AG04449 (cell line): ENCODE measurements at places on chromosomes 6 and 20.
A peak's percentile ranks its signal among the peaks of the same experiment; 100 is the strongest.

DNA sequence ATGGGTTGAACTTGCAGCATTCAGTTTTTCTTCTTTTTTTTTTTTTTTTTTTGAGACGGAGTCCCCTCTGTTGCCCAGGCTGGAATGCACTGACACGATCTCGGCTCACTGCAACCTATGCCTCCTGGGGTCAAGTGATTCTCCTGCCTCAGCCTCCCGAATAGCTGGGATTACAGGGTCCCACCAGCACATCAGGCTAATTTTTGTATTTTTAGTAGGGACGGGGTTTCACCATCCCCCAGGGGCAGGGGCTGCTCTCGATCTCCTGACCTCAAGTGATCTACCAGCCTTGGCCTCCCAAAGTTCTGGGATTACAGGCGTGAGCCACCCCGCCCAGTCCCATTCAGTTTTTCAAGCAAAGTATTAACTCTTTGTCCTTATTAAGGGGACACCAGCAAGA is 117.6 kb upstream of the PRSS16 start:
- DNase-seq: no peak

DNA sequence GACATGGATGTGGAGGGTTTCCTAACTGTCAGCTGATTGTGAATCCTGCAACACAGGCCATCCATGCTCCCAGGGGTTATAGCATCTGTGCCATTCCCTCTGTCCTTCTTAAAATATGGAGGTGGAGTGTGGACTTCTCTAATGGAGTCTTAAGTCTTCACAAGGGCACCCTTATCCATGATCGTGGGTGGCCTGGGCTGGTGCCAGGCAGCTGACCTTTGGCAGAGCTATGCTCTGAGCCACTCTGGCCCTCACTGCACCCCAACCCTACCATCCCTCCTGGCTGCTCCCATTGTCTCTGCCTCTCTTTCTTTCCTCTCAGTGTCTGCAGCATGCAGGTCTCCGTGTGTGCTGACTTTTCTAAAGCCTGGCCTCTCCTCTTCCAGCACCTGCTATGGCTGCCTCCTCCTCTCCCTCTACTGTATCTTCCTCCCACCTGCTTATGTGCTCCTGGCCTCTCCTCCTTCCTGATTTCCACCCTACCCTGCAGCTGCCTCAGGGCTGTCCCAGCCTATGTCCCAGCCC is 11.2 kb upstream of the PCMTD2 start:
- DNase-seq: no peak

GRCh38 chr20:62376112-62377063 is 9.3 kb upstream of the LAMA5 start:
- no peak for DNase-seq

GRCh38 chr6:12718015-12718414 is 1.4 kb downstream of the PHACTR1 start:
- peak; percentile 16 for DNase-seq

GRCh38 chr6:167552961-167553735 is 228.3 kb downstream of the TTLL2 start:
- no peak for DNase-seq

DNA sequence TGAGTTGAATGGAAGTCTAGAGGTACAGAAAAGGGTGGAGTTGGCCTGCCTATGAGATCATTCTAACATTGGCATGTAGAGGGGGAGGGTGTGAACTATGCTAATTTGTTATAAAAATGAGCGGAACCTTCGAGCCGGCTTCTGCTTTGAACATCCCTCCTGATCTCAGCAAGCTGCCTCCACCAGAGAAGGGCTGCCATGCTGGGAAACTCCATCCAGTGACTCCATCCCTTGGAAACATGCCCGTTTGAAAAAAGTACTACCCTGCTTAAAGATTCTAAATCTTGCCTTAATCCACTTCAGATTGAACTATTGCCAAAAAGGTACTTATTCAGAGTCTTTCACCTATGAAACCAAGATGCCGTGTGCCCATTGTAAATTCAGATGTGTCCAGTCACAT is 43.6 kb upstream of the TMEM170B start:
- DNase-seq: no peak

DNA sequence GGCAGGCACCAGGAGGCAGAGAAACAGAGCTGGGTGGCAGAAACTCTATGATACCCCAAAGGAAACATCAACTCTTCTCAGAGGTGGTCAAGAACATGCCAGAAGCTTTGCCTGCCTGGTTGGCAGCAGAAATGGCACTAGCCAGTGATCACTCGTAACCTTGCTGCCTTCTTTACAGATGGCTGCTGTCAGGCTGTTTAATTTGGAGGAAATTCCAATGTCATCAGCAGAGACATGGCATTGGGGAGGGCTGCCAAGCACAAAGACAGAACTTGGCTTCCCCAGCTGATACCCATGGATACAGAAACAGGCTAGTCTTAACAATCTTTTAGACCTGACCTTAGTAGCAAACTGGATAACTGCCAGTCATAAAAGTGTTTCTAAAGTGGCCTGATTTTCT is 153.6 kb downstream of the GMPR start:
- DNase-seq: no peak

DNA sequence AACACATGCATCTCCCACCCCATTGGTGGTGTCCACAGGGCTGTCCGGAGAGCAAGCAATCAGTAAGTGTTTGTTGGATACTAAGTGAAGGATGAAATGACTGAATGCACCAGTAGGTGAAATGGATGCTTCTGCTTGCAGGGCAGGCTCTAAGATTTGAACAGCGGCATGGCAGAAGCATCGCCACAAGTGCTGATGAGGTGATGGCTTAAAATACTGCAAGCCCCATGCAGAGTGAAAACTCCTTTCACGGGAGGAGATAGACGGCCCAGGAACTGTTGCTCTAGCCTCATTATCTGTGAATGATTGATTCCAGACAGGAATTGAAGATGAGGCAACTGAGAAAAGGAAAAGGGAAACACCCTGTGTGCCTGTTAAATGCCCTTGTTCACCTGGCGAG is 158.9 kb downstream of the LY86 start:
- no peak for DNase-seq

DNA sequence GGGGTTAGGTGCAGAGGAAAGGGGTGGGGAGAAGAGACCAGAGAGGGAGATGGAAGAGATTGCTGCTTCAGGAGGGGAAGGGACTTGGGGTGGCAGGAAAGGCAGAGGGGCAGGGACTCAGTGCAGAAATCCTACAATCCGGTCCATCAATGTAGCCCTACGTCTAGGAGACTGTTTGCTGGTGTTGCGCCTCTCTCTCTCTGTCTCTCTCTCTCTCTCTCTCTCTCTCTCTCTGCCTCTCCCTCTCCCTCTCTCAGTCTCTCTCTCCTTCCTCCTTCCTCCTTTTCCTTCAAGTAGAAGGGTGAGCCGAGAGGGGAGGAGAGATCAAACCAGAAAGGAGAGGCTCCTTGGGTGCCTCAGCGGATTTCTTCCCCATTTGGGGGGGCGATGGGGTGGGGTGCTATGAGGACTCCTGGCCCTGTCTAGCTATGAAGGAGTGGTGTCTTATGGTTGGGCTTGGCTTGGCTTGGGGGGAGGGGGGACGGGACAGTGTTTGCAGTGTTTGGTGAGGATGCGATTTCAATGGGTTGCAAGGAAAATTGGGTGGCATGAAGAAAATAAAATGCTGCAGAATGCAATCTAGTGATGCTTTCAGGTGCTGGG is 181.2 kb downstream of the TBXT start:
- DNase-seq: no peak

DNA sequence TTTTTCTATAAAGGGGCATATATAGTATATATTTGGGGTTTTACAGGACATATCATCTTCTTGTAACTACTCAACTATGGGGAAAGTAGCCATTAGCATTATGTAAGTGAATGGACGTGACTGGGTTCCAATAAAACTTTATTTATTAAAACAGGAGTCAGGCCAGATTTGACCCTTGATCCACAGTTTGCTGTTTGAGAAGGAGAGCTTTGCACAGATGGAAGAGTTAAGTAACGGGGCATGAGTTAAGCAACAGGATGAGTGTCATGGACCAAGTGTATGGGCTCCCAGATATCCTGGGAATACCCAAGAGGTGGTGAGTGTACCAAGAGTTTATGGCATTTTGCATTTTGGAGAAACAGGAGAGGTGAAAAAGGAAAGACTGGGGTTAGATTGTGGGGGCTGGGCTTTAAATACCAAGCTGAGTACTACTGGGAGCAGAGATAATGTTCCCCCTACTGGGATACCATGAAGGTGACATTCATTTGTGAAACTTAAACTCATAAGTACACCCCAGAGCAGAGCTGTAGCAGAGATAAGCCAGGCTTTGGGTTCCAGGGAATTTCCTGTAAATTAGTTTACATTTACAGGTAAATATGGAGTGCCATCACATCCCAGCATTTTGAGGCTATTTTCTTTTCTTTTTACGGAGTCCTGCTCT is 18.5 kb upstream of the SCUBE3 start:
- DNase-seq: no peak

GRCh38 chr6:16618962-16619361 is 142.3 kb downstream of the ATXN1 start:
- DNase-seq: no peak

GRCh38 chr6:66926060-66926459 is 1219.0 kb upstream of the EYS start:
- no peak for DNase-seq

DNA sequence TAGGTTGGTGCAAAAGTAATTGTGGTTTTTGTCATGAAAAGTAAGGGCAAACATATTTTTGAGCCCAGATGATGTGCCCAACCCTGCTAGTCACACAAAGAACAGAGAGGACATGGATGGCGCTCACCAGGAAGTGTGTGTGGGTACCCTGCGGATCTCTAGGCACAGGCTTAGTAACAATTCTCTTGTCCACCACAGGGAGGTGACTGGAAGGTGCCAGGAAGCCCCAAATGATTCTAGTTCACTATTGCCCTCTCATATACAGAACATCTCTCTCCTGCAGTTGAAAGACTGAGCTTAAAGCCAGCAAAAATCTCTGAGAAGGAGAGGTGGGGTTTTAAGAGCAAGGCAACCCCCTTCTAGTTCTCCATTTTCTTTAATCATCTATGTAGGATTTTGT is 272.1 kb upstream of the TAB2 start:
- DNase-seq: no peak

GRCh38 chr20:36228770-36229169 is 7.5 kb upstream of the AAR2 start:
- DNase-seq: no peak

DNA sequence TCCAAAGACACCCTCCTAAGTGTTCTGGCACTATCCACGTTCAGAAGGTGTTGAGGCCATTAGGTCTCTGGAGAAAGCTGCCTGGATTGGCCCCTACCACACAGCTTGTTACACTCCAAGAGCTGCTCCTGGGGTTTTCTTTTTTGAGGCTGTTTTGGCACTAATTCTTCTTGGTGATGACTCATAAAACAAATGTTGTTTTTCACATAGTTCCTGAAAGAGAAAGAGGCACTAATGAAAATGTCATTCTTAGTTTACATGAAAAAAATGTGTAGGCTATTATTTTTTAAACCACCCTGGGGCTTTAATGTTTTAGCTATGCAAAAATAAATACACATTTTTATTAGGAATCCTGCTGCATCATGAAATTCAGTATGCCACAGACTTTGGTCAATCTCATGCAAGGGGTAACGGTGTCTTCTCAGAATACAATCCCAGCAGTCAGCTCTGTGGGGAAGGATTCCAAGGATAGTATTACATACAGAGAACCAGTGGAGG is 38.1 kb downstream of the TBPL1 start:
- DNase-seq: peak; percentile 92

- no peak for DNase-seq
Observed at GRCh38 chr20:35489717-35490116, 34.3 kb downstream of the CEP250 start.

DNA sequence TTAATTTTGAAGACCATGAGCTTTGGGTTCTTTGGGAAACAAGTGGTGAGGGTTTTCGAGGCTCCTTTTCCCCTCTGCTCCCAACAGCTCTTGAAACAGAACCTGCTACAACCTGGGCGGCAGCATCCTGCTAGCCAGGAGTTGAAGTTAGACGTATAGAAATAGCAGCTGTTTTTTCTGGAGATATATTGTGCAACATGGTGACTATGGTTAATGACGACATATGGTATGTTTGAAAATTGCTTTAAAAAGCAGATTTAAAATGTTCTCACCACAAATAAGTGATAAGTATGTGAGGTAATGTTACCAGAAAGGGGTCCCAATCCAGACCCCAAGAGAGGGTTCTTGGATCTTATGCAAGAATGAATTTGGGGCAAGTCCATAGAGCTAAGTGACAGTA is 138.9 kb downstream of the PDE7B start:
- DNase-seq: no peak

- DNase-seq: no peak
Observed at GRCh38 chr6:47094241-47094925, 52.3 kb upstream of the ADGRF1 start.

DNA sequence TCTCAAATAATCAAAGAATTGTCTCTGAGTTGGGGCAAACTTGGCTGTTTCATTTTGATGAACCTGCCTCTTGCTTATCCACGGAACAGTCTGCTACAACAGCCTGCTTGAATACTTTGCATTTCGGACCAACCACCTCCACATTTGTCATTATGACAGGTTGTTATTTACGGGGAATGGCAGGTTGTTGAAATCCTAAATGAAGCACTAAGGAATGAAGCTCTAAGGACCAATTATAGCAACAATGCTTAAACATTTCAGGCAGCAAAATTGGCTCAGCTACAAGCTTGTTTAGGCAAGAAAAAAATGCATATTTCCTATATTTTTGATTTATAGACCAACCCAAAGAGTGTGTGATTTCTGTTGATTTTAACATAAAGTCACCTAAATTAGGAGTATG is 84.5 kb downstream of the MAP3K7 start:
- no peak for DNase-seq

DNA sequence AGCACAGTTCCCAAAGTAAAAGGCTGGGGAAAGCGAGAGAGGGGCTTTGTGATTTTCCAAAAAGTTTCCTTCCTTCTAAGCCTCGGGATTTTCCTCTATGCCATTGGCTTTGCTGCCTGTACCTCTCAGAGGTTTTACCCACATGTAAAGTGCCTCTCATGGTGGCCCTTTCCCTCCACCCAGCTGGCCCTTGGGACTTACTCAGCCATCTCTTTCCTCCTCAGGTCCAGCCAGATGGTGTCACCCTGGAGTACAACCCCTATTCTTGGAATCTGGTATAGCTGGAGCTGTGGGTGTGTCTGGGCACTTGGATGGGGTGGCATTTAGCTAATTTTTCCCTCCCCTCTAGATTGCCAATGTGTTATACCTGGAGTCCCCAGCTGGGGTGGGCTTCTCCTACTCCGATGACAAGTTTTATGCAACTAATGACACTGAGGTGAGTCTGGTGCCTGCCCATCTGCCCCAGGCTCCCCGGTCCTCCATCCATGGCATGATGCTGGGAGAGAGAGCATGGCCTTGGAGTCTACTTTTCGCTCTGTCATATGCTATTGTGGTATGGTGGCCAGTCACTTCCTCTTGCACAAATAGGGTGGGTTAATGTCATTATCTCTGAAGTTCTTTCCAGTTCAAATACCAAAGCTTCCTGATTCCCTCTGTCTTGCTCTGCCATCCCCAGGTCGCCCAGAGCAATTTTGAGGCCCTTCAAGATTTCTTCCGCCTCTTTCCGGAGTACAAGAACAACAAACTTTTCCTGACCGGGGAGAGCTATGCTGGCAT is 1.1 kb downstream of the CTSA start:
- DNase-seq: no peak

GRCh38 chr20:35515949-35516645 is 13.4 kb downstream of the C20orf173 start:
- DNase-seq: peak; percentile 31

GRCh38 chr20:58871533-58872102 is 19.1 kb downstream of the GNAS start:
- no peak for DNase-seq

- no peak for DNase-seq
Observed at GRCh38 chr20:13817342-13817741, 32.5 kb downstream of the NDUFAF5 start.
